ENCODE measurements at places on chromosomes 11 and 22.

- DNase-seq = no peak
Observed at GRCh38 chr11:68569357-68569756, 108.8 kb downstream of the PPP6R3 start.

DNA sequence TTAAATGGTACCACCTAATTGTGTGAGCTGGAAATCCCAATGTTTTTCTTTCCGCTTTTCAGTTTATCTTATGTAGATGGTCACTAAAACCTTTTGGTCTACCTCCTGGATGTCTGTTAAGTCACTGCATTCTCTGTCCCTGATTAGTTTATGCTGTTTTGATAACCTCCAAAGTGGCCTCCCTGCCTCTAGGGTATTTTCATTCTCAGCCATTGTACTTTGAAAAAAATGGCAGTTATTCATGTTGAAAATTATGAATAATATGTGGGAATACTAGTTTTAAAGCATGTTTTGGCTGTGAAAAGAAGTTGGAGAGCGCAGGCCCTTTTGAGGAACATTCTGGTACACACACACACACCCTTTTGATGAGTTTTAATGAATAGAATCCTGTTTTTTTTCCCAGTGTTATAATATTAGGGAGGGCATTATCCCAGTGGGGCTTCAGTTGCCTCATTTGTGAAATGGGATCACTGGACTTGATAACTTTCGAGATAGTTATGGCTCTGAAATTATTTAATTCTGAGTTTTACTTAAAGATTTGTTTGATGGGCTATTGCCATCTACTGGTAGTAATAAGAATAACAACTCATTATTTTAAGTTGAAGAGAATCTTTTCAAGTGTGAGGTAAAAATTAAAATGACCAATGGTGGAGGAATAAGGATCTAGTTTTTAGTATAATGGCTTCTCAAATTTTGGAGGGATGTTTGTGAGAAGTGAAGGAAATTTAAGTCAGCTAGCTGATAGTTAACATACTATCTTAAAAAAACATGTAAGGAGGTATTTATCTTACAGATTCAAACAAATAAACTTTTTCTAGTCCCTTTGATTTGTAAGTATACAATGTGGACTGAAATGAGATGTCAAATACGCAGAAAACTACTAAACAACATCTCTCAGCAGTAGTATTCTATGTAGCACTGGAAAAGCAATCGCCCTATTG lies 3.9 kb downstream of the FDX1 start:
- DNase-seq = no peak

- DNase-seq = no peak
Observed at GRCh38 chr11:97229936-97230335, 840.1 kb downstream of the JRKL start.

GRCh38 chr11:12573707-12574485 lies 100.3 kb upstream of the TEAD1 start:
- no peak for DNase-seq

GRCh38 chr11:94543695-94544645 lies at the start of gene FUT4:
Gene FUT4 (plus strand): TSS chr11:94543921. CDS start chr11:94544134, 213 bp downstream.
- DNase-seq = peak; percentile 95
